ENCODE measurements at places on chromosomes 2 and 18.

- DNase-seq = no peak
Observed at GRCh38 chr2:206989311-206989710, 50.0 kb downstream of the CPO start.

DNA sequence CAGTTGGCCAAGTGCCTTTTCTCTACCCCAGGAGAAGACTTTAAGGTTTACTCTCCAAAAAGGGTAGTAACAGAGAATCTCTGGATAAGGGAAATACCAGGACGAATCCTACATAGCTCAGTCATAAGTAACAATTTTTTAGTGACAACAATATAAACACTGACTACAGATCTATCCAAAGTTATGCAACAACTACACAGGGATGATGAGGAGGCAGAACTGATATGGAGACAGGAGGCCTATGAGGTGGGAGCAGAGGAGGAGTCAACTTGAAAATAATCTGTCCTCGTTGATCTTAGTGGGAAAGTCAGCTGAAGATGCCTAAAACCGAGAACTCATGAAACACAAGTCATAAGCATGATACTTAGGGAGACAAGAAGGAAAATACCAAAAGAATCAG lies 40.2 kb downstream of the SLC35F5 start:
- no peak for DNase-seq

DNA sequence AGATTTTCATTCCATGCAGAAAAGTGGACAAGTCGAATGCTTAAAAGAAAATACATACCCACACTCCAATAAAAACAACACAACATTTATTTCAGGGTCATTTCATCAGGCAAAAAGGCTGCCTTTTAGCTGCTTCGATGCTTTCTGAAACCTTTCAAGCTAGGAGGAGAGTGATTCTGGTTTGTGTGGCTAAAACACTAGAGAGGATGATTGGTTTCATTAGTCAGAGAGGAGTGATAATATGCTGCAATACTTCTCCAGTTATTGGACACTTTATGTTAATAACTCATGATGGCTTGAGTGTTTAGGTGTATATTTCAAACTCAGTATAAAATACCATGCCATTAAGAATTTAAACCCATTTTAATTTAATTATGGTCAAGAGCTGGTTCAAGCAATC lies 614.0 kb downstream of the SLC4A3 start:
- DNase-seq = no peak

GRCh38 chr18:45056926-45057325 lies 376.2 kb downstream of the SETBP1 start:
- DNase-seq = no peak

DNA sequence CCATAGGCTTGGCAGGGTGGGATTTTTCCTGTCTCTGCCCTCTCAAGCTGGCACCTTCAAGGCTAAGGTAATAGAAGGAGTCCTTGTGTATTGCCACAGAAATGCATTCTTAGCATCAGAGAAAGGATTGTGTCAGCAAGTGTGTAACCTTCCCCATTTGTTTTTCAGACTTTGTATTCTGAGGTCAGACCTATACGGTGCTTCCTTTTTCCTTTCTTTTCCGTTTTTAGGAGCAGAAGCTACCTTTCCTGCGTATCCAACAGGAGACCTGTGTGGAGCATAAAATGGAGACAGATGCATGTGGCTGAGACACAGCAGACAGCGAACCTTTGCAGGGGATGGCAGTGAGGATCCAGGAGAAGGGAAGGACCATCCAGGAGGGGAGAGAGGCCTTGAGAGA lies 46.6 kb downstream of the ARL5A start:
- no peak for DNase-seq

DNA sequence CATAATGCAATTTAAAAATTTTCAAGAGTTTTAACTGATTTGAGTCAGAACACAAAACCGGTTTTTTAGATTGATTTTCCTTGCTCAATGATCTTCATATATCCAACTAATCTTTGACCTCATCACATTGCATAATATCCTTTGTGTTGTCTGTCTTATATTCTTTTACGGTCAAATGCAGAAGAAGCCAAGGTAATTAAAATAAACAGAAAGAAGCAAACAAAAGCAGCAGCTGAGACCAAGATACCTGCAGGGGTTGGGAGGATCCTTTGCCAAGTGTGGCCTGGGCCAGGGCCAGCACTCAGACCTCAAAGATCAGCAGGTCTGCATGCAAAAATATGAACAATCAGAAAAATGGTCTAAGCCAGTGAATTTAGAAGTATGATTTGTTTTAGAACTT lies 428.9 kb upstream of the NETO1 start:
- peak; percentile 93 for DNase-seq

- DNase-seq = no peak
Observed at GRCh38 chr2:65161551-65162100, 31.7 kb upstream of the RAB1A start.

- DNase-seq = no peak
Observed at GRCh38 chr2:86285571-86285970, 51.9 kb downstream of the REEP1 start.

- no peak for DNase-seq
Observed at GRCh38 chr2:16244153-16244965, 304.0 kb downstream of the MYCN start.

- DNase-seq = no peak
Observed at GRCh38 chr18:53486296-53486695, 738.2 kb downstream of the MBD2 start.

- DNase-seq = no peak
Observed at GRCh38 chr2:60317034-60317386, 236.4 kb downstream of the BCL11A start.

DNA sequence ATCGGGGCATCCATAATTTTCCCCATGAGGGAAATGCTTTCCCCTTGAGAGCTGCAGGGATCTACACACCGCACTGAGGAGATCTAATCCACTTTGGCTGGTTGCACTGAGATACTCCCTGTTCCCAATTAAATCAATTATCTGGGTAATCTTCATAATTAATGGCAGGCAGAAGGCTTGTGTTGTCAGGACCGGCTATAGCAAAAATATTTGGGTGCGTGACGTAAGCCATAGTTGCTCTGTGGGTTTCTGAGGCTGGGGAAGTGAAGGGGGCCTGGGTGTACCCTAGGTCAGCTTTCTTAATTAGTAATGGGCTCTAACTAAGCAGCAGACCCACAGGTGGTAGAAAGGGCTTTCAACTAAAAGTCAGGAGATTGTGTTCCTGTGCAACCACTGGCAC lies 62.8 kb upstream of the UPP2 start:
- DNase-seq = no peak

- no peak for DNase-seq
Observed at GRCh38 chr18:44508474-44508873, 172.2 kb upstream of the SETBP1 start.

- no peak for DNase-seq
Observed at GRCh38 chr2:227324642-227324994, 433 bp upstream of the MFF start.
